ENCODE measurements at places on chromosomes 3 and 15.
A peak's percentile ranks its signal among the peaks of the same experiment; 100 is the strongest.

- no peak for DNase-seq
These were observed 189.2 kb upstream of the LINGO1 start for GRCh38 chr15:77821959-77822256.

DNA sequence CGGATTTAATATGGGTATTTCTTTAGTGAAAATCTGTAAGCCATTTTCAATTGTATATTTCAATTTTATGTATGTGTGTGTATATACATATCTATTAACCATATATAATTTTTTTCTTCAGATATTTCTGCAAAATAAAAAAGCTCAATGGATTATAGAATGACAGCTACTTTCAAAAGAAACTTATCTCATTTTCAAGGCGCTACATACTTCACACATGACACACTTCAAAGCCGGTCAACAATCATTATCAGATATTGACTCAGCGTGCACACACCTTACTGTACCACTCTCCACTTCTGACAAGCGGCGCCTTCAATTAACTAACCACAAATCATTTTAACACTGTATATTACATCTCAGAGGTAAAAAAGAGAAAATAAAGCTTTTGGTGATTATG, 39.6 kb downstream of the ATP13A3 start:
- DNase-seq, result no peak

DNA sequence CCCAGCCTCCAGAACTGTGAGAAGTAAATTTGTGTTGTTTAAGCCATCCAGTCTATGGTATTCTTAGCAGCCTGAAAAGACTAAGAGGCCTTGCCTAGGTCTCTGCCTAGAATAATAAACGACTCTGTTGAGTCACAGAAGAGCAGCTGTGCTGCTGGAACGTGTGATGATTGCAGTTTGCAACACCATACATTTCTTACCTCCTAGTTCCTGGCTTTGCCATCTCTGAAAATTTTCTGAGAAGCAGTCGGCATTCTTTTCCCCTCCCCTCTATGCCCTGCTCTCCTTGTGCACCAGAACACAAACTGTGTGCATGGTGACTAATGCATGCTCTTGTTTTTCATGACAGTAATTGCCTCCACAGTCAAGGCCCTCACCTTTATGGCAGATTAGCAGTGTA, 301.3 kb downstream of the IL20RB start:
- DNase-seq, result peak; percentile 1

DNA sequence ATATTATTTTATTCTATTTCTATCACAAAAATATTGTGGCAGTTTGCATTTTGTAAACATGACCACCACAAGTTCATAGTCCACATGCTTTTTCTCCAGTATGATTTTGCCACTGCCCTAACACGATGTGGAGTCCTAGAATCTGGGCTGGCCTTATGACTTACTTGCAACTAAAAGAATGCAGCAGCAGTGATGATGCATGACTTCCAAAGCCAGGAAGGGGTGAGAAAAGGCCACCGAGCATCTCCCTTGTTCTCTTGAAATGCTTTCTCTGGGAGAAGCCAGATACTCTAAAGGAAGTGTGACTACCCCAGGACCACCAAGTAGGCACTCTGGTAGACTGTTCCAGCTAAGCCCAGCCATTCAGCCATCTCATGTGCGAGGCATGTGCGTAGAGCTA, 191.6 kb upstream of the MRPL3 start:
- peak; percentile 73 for DNase-seq

- peak; percentile 63 for DNase-seq
These were observed 80.6 kb downstream of the NCEH1 start for GRCh38 chr3:172630316-172630715.

GRCh38 chr3:4448187-4448586, 18.9 kb downstream of the SUMF1 start:
- DNase-seq, result no peak

- DNase-seq, result no peak
These were observed 1.5 kb downstream of the RPL35A start for GRCh38 chr3:197951392-197951990.

DNA sequence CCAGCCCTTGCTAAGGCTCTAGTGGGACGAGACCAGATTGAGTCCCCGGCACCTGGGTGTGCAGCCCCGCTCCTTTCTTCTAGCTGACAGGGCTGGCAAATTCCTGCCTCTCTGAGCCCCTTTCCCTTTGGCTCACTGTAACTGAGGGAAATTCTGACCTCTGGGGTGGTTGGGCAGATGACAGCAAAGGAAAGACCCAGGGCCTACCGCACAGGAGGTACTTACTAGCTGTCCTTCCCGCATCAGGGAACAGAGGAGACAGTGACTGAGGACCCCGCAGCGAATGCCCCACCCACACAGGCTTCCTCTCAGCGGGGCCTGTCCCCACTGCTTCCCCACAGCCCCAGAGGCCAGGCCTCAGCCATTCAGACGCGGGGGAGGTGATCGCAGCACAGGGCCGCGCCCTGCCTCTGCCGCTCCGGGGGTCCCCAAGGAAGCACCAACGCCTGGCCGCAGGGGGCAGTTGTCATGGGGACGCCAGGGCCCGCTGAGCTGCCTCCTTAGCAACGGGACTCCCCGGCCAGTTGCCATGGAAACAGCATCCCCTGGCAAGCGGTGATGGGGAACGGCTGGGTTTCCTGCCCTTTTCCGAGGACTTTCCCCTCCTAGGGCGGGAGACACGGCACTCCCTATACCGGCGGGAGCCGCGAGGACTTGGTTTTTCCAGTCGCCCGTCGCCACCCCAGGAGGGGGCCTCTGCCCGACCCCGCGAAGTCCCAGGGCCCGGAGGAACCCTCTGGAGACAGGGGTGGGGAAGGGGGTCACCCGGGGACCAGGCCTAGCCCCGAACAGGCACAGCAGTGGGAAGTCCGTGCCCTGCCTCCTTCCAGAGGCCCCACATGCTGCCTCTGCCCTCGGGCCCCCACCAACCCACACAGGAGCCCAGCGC, 50.1 kb downstream of the HCN4 start:
- no peak for DNase-seq

GRCh38 chr3:117928836-117929235, 1105.8 kb downstream of the IGSF11 start:
- DNase-seq, result no peak

GRCh38 chr15:82805994-82806406, at the start of gene FSD2:
TSS of gene FSD2 (minus strand) at chr15:82806069. CDS start at chr15:82787390, 18,679 bp downstream.
- DNase-seq, result no peak

- no peak for DNase-seq
These were observed 10.9 kb downstream of the SMAD3 start for GRCh38 chr15:67076147-67076843.

DNA sequence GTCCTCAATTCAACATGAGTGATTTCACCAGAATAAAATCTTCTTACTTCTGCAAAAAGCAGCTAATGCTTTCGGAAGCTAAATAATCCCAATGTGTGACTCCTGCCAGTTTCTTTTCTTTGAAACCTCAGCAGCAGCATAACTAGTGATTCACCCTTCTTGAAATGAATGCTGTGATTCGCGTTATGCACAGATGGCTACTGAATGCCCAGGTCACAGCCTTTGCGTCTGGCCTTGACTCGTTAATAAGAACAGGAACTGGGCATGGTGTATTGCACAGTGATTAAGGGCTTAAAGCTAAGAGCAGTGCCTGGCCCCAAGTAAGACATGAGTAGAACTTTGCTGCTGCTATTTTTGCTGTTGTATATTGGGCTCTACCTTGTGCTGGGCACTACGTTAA, 19.0 kb downstream of the CGNL1 start:
- DNase-seq, result peak; percentile 91

DNA sequence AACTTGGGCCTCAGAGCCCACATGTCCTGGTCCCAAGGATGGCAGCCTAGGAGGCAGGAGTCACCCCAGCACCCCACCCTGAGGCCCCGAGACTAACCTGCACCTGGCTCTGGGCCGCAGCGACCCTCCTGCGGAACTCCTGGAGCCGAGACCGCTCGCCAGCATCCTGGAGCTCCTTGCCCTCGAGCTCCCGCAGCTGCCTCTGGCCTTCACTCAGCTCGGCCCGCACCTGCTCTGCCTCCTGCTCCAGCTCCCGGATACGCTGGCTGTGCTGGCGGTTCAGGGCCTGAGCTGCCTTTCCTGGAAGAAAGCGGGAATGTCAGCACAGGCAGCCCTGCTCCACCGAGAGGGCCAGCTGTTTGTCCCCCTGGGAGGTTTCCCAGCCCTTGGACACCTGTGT, 13.2 kb downstream of the KIF7 start:
- DNase-seq, result no peak

- DNase-seq, result no peak
These were observed 22.7 kb downstream of the KLHL6 start for GRCh38 chr3:183532620-183533411.

DNA sequence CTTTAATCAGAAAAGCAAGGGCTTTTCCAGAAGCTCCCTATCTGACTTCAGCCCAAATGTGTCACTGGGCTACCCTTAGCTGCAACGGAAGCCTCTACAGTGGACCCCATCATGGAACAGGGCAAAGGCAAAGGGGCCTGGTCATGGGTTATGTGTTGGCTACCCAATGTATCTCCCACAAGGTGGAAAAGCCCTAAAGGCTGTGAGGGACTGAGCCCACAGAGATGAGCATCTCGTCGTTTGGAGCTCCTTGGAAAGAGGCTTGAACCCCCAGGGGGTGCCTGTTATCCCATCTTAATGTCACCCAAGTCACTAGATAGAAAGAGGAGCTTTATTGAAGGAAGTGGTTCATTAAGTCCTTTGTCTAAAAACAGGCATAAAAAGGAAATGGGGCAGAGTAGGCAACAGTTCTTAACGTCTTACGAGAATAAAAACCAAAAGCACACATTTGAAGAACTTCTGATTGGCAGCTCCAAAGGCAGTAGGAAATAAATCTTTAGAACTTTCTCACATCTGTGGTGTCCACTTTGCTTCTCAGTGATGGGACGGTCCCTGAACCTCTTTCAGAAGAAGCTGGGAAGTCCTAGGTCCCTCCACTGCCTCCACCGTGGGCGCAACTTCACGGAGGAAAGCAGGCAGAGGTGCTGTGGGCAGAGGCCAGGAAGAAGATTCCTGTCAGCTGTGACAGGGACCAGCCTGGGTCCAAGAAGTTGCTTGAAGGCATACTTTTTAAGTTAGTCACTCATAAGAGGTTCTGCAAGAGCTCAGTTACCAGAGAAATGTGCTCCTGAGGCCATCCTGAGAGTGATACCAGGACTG, 93.7 kb downstream of the MYLK start:
- peak; percentile 67 for DNase-seq

DNA sequence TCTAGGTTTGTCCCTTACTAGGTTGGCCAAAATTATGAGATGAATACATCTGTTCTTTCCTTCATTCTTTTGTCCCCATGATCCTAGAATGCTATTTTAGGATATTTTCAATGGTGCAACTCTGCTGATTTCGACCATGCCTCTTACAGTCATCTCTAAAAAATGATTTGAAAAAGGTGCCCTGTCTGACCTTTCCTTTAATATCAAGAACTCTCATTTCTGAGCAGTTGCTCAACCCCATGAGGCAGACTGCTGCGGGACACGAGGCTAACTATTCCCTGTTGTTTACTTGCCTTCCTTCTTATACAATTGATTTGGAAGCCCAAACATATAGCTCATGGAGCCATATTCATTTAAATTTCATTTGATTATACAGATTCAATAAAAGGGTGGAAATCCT, 14.6 kb downstream of the PLSCR2 start:
- DNase-seq, result no peak

DNA sequence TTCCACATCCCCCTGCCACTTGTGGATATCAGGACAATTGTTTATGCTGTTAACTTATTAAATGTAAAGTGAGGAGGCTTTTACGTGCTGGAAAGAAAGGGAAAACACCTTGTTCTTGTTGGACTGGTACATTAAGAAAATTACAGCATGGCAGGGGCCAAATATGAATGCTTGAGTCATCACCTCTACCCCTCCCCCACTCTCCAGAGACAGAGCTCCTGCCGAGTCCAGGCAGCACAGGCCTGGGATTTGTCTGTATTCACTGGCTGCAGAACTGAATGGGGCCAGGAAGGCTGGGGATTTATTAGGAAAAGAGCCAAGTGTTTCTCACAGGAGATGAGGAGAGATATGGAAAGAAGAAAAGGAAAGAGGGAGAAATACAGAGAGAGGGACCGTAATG, 308.9 kb downstream of the EPHB1 start:
- DNase-seq, result no peak

DNA sequence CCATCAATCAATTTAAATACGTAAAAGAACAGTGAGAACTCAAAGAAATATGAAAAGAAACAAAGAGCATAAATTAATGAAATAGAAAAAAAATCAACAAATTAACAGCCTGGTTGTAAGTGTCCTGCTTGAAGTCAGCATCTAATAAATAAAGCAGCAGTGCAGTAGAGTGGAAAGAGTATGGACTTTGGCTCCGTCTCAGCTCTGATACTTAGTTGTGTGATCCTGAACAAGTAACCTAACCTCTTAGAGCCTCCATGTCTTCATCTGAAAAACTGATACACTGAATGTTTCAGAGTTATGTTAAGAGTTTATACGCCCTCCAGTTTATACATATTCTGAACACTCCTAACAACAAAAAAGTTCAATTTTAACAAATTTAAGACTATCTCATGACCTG, 44.6 kb downstream of the TFDP2 start:
- no peak for DNase-seq

DNA sequence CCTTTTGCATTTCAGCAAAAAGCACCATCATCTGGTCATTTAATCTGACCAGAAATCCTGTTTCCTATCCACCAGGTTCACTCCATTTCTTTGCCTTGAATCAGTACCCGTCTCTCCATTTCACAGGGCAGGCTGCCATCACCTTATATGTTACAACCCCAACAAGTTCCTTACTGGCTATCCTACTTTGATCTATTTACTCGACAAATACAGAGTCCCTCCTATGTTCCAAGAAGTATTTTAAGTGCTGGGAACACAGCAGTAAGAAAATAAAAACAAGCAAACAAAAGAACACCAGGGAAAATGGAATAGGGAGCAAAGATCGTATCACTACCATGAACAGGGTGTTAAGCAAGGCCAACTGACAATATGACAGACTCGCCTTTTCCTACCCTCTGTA, 295.2 kb upstream of the WNT5A start:
- DNase-seq, result no peak

DNA sequence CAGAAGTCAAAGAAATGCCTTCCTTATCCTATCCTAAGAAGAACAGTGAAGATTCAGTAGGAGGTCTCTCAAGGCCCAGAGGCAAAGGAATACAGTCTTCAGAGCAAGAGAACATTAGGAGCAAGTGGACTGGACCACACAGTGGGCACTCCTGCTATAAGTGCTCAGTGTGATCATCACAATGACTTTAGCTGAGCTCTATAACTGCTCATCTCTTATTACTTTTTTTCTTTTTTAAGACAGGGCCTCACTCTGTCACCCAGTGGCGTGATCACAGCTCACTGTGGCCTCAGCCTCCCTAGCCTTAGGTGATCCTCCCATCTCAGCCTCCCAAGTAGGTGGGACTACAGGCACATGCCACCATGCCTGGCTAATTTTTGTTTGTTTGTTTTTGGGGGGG, 48.1 kb downstream of the COL8A1 start:
- no peak for DNase-seq

DNA sequence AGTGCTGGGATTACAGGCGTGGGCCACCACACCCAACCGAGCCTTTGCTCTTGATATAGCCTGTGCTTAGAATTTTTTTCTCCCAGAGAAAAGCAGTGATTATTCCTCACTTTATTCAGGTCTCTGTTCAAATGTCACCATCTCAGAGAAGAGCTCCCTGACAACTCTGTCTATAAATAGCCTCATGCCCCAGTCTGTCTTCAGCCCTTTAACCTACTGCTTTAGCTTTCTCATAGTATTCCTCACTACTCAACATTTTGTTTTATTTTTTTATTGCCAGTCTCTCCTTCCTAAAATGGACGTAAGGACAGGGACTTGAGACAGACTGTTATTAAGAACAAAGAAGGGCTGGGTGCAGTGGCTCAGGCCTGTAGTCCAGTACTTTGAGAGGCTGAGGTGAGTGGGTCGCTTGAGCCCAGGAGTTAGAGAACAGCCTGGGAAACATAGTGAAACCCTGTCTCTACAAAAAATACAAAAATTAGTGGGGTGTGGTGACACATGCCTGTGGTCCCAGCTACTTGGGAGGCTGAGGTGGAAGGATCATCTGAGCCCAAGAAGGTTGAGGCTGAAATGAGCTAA, 78.7 kb upstream of the TTBK2 start:
- no peak for DNase-seq

All from AG10803 (cell line).